ENCODE measurements at places on chromosomes 16 and 17.

DNA sequence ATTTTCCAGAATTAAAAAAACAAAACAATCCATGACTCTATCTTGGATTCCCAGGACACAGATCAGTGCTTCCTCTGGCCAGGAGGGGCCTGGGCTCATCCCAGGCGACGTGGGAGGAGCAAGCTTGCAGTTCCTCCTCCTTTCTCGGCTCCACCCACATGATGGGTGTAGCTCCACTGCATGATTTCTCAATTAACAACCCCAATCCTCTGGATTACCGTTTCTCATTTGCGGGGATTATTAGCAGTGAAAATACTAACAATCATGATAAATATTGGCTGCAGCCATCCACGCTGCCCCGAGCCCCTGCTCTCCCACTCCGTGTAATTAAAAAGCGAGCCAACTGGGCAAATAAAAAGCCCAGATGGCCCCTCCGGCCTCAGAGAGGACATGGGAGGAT, 46.4 kb upstream of the SDK2 start:
- DNase-seq: no peak

- no peak for DNase-seq
Observed at GRCh38 chr17:32020943-32021614, 13.9 kb downstream of the LRRC37B start.

GRCh38 chr16:51268237-51268636, 117.2 kb upstream of the SALL1 start:
- no peak for DNase-seq

- DNase-seq: no peak
Observed at GRCh38 chr17:74532115-74532514, 840 bp upstream of the CD300LB start.

- no peak for DNase-seq
Observed at GRCh38 chr17:37292429-37293139, 83.2 kb upstream of the C17orf78 start.

DNA sequence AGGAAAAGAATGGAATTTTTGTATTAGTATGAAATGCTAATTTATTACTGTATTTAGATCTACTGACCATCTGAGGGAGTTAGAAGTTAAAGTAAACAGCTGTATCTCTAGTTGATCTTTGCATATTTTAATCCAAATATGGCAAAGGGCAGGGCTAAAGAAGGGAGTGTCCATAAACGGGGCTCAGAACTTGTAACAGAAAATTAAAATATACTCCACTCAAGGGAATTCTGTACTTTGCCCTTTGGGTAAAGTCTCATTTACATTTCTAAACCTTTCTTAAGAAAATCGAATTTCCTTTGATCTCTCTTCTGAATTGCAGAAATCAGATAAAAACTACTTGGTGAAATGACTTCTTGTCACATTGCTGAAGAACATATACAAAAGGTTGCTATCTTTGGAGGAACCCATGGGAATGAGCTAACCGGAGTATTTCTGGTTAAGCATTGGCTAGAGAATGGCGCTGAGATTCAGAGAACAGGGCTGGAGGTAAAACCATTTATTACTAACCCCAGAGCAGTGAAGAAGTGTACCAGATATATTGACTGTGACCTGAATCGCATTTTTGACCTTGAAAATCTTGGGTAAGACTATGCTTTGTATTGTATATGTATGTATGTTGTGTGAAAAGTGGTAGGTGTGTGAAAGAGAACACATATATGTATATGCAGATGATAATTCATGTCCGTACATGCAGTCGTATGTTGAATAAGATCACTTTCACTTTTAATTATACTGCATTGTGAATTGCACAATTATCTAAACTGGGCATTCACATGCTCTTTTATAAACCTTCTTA, at the start of gene ASPA:
ASPA (plus strand) TSS at position 186 of the 799 bp plus-strand sequence; CDS start at position 349, 163 bp downstream.
- DNase-seq: no peak

- no peak for DNase-seq
Observed at GRCh38 chr17:39486242-39486641, 25.0 kb downstream of the CDK12 start.

DNA sequence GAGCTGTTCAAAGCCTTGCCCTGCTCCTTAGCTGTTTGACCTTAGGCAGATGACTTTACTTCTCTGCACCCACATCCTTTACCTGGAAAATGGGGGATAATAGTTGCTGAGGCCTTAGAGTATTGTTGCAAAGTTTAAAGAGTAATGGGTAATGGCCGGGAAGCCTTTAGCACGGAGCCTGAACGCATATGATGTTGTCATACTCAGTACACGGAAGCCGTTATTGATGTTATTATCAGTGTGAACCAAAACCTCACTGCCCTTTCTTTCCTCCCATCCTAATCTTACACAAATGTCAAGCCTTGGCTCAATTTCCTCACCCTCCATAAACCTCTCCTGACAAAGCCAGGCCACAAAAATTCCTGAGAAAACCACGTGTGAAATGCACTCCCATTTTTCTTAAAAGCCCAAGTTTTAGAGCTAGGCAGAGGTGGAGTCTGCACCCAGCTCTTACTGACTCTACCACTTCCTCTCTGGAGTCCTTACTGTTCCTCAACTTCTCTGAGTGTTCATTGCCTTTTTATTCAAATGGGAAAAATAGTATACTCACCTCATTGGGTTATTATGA, 67.3 kb upstream of the CACNG3 start:
- DNase-seq: no peak

GRCh38 chr17:27733773-27734172, 66.6 kb downstream of the NOS2 start:
- DNase-seq: no peak

GRCh38 chr17:74459622-74460021, 6.8 kb upstream of the CD300A start:
- no peak for DNase-seq

DNA sequence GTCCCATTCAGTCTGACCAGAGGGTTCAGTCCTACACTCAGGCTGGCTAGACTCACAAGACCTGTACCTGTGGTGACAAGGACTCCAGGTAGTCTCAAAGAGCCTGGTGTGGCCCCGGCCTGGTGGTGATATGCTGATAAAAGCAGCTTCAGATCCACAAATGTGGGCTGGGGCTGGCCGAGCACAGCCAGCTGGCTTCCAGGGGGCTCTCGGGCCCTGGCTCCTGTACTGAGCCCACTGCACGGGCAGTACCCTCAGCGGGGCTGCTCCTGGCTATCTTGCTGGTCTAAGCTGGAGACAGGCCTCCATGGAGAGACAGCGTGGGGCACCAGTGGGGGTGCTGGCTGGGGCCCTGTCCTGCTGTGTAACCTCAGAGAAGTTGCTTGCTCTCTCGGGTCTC, 4.3 kb downstream of the SMIM5 start:
- DNase-seq: no peak

GRCh38 chr16:65154321-65154720, 32.5 kb upstream of the CDH11 start:
- DNase-seq: no peak

GRCh38 chr16:83138512-83138911, 511.7 kb downstream of the CDH13 start:
- DNase-seq: no peak
